Activated CD4-positive, alpha-beta T cell treated with anti-CD3 and anti-CD28 coated beads for 36 hours (primary cell): ENCODE measurements at places on chromosomes 5 and 9. TPM values are rescaled to one million over a fixed set of nuclear protein-coding genes. Genes with fewer than 3 reads are reported as not detected.

- H3K36me3 ChIP-seq = peaks cover 5% of the 10 kb centered on the region
- peak; percentile 58 for DNase-seq
- peaks cover 65% of the 10 kb centered on the region for H3K4me1 ChIP-seq
- H3K27ac ChIP-seq = peak overlapping the region; percentile 83
These were observed 617 bp downstream of the PPP6C start for GRCh38 chr9:125189011-125189360.

DNA sequence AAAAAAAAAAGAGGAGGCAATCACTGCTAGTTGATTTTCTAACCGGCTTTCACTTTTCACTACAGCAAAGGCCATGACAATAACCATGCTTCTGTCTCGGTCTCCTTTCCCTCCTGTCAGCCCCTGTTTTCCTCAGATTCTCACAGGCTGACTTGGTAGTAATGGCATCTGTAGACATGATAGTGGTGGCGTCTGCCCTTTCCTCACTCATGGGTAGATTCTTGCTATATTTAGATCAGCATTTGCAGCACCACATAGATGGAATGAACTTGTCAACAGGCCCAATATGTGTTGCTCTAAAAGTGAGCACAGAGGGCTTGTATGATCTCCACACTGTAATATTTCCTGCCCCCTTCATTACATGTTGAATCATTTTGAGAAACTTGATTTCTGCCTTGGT lies 120.3 kb upstream of the FTMT start:
- no peak overlapping the region for H3K4me3 ChIP-seq
- H3K27me3 ChIP-seq = no peaks in the 10 kb centered on the region
- no peak overlapping the region for H3K27ac ChIP-seq

DNA sequence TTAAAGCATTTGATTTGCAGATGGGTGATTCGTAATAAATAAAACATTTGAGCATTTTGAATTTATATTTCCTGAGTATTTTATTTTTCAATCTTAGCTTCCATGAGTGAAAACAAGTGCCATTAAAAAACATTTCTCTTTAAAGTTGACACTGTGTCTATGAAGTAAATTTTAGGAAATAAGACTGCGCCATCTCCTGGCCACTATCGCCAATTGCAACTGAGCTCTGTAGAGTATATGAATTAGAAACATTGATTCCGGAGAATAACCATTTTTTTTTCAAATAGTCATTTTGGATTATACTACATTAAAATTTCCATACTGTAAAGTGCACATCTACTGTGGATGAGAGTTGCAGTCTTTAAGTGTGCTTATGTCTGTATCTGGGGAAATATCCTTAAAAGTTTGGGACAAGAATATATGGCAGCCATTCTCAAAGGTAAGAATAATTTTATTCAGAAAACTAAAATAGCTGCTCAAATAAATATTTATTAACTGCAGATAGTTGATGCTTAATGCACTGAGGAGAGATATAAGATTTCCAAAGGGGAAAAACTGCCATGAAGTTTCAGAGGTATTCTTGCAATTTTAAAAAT lies 5.9 kb downstream of the DMRTA1 start:
- peaks cover 37% of the 10 kb centered on the region for H3K27me3 ChIP-seq
- H3K4me3 ChIP-seq = no peak overlapping the region
- H3K4me1 ChIP-seq = peaks cover 3% of the 10 kb centered on the region
- no peaks in the 10 kb centered on the region for H3K36me3 ChIP-seq
- peak; percentile 68 for DNase-seq

DNA sequence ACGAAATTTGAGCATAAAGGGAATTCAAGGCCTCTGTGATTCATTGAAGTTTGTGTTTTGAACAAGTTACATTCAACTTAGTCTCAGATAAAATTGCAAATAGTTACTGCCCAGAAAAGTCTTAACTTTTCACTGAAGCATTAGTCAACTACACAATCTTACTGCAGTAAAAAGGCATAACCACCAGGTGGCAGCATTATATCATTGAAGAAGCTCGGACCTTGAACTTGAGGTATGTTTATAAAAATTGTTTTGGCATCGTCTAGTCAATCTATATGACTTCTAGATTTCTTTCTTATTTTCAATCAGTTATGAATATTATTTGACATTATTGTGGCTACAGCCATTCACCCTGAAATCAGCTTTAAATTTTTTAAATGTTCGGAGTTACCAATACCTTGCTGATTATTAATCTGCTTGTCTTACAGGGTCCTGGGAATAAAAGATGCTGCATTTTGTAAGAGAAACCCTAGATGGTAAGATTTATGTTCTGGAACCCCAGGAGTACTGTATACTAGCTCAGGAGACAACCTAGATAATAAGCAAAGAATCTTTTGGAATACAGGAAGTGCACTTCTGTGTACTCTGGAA lies 83.9 kb upstream of the GRAMD2B start:
- H3K36me3 ChIP-seq = no peaks in the 10 kb centered on the region
- no peak overlapping the region for H3K27ac ChIP-seq
- DNase-seq = peak; percentile 64
- no peak overlapping the region for H3K4me3 ChIP-seq

DNA sequence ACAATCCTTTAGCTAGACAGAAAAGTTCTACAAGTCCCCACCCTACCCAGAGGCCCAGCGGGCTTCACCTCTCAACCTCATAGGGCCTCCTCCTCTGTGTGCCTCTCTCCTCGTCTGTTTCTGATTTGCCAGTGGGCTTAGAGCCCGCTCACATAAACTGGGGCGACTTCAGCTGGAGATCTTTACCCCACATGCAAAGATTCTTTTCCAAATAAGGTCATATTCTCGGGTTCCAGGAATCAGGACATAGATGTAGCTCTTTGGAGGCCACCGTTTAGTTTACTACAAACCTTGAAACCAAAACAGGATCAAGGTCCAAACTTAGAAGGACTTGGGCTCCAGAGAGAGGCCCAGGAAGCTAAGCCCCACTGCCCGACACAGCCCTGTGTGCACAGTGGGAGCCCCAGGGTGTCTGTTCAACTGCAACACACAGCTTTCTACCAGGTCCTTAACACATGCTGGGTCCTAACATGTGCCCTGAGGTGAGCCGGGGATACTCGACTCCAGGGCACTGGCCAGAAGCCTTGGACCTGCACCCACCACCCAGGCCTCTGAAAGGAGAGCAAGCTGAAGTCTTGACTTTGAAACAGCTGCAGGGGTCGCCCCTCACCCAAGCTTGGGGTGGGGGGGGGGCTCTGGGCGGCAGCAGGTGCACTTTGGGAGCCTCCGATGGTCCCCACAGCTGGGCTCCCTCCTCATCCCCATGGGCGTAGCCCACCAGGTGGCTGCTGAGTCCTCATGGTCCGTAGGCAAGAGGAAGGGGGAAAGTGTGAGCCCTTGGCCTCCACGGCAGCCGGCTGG lies 26.8 kb upstream of the SLC12A7 start:
- H3K27ac ChIP-seq = no peak overlapping the region
- H3K27me3 ChIP-seq = peaks cover 5% of the 10 kb centered on the region
- no peak for DNase-seq
- H3K36me3 ChIP-seq = no peaks in the 10 kb centered on the region
- H3K4me3 ChIP-seq = no peak overlapping the region
- H3K4me1 ChIP-seq = peaks cover 2% of the 10 kb centered on the region

DNA sequence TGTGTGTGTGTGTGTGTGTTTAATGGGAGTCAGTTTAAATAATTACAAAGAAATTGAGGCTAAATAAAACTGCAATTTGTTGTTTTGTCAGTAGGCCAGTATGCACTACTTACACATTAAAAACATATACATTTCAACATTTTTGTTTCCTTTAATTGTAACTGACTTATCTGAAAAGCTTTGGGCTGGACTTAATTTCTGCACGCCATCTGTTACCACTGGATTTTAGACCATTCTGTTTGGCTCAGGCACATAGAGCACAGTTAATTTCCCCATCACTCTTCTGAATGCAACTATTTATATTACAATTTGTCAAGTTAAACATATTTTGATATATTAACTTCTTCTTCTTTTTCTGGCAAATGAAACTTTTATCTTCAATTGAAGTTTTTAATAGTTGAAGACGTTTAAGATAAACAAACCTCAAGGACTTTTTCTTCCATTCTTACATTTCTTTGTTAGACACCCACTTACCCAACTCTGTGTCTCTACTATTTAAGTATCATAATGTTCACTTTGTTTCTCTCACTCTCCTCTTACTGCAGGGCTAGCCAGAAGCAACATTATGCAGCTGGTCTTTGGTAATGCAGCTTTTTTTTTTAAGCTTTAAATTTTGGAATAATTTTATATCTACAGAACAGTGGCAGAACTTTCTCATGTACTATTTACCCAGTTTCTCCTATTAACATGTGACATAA lies 253.4 kb upstream of the ANKH start:
- H3K4me1 ChIP-seq = no peaks in the 10 kb centered on the region
- no peak overlapping the region for H3K4me3 ChIP-seq
- H3K36me3 ChIP-seq = no peaks in the 10 kb centered on the region
- no peaks in the 10 kb centered on the region for H3K27me3 ChIP-seq
- H3K27ac ChIP-seq = no peak overlapping the region

GRCh38 chr5:68345582-68345981 lies 130.0 kb downstream of the PIK3R1 start:
- H3K4me1 ChIP-seq = peaks cover 26% of the 10 kb centered on the region
- no peak overlapping the region for H3K4me3 ChIP-seq
- DNase-seq = no peak
- no peak overlapping the region for H3K27ac ChIP-seq
- no peaks in the 10 kb centered on the region for H3K36me3 ChIP-seq
- no peaks in the 10 kb centered on the region for H3K27me3 ChIP-seq

DNA sequence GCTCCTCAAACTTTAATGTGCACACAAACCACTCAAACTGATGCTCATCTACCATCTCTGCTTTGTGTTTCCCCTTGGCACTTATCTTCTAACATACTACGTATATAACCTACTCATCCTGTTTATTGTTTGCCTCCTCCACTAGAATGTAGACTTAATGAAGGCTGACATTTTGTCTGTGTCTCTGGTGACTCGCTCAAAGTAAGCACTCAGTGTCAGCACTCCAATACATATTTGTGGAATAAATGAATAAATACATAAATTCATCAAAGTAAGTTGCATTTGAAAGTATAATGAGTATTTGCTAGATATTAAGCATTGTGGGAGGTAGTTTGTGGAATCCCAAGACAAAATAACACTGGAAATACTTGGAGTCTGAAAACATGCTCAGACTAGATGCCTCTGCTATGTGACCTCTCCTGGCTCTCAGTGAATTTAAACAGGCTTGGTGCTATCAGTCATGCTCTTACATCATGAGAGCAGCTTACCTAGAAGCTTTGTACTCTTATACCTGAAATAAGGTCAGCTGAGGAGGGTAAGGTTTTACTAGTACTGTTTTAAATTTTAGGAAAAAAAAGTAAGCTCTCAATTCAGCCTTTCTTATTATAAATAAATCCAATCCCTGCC lies 37.0 kb upstream of the RANBP6 start:
- peaks cover 5% of the 10 kb centered on the region for H3K4me1 ChIP-seq
- no peak overlapping the region for H3K4me3 ChIP-seq
- peaks cover 4% of the 10 kb centered on the region for H3K27me3 ChIP-seq
- H3K36me3 ChIP-seq = no peaks in the 10 kb centered on the region
- DNase-seq = no peak

DNA sequence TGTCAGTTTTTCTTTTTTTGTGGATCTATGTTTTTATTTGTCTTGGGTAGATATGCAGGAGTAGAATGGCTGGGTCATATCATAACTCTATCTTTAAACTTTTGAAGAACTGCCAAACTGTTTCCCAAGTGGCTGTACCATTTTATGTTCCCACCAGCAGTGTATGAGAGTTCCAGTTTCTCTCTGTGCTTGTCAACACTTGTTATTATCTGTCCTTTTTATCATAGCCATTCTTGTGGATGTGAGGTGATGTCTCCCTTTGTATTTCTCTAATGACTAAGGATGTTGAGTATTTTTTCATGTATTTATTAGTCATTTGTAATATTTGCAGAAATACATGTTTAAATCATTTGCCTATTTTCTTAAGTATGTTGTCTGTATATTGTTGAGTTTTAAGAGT lies 17.4 kb upstream of the FAT2 start:
- no peak overlapping the region for H3K4me3 ChIP-seq
- H3K27ac ChIP-seq = no peak overlapping the region
- H3K4me1 ChIP-seq = peaks cover 25% of the 10 kb centered on the region
- no peaks in the 10 kb centered on the region for H3K36me3 ChIP-seq

DNA sequence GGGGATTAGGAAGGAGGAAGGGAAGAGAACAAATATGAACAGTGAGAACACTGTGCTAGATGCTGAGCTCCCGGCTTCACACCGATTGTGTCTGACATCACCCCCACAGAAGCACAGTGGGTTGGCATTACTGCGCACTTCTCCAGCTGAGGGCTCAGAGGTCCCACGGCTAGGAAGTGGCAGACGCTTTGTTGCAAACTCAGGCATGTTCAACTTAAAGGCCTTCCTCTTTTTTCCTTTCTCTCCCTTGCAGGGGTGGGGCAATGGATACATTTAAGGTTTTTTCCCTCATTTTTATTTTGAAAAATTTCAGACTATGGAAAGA lies 15.5 kb upstream of the SHB start:
- peaks cover 5% of the 10 kb centered on the region for H3K27me3 ChIP-seq
- DNase-seq = no peak
- no peaks in the 10 kb centered on the region for H3K36me3 ChIP-seq
- H3K4me3 ChIP-seq = no peak overlapping the region
- no peak overlapping the region for H3K27ac ChIP-seq

- H3K4me1 ChIP-seq = no peaks in the 10 kb centered on the region
- no peaks in the 10 kb centered on the region for H3K36me3 ChIP-seq
- no peak overlapping the region for H3K27ac ChIP-seq
- no peak overlapping the region for H3K4me3 ChIP-seq
- no peak for DNase-seq
These were observed 96.6 kb downstream of the PJA2 start for GRCh38 chr5:109313127-109313526.

DNA sequence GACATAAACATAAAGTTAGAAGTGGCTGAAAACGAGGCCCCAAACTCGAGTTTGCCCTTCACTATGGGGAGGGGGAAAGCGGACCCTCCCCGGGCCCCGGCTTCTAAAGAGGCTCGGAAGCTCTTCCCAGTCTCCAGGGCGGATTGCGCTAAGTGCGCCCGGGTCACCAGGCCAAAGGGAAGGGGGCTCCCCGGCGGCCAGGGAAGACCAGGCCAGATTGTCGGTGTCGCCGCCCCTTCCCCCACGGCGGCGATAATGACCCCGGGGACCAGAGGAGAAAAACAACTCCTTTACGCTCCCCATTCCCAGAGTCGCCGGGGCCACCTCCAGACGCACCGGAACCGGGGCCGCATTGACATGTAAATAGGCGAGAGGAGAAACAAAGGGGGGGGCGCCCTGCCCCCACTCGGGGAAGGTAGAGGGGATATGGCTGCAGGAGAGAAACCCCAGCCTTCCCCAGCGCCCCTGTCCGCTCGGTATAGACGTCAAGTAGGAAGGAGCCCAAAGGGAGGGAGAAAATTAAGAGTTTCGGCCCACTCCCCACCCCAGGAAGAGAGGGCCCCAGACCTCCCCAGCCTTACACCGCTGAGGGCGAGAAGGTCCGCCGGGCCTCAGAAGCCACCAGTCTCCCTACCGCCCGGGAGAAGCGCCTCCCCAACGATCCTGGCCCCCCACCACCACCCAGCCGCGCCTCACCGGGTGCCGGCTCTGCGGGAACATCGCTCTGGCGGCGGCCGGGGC lies 1.7 kb downstream of the TLE1 start:
- H3K36me3 ChIP-seq = no peaks in the 10 kb centered on the region
- H3K27ac ChIP-seq = no peak overlapping the region
- peak overlapping the region; percentile 41 for H3K4me3 ChIP-seq
- peaks cover 14% of the 10 kb centered on the region for H3K4me1 ChIP-seq
- H3K27me3 ChIP-seq = peaks cover 26% of the 10 kb centered on the region

GRCh38 chr9:93089481-93089991 lies 6.5 kb upstream of the CARD19 start:
- H3K36me3 ChIP-seq = peaks cover 49% of the 10 kb centered on the region
- peaks cover 68% of the 10 kb centered on the region for H3K4me1 ChIP-seq
- no peak for DNase-seq
- peak overlapping the region; percentile 72 for H3K27ac ChIP-seq
- H3K27me3 ChIP-seq = no peaks in the 10 kb centered on the region

The SLC25A2 gene
- 0.27 TPM for total RNA-seq

The PCDHB8 gene
- total RNA-seq = not detected

The KCNMB1 gene
- total RNA-seq = not detected

The MEF2C gene
- total RNA-seq = 0.12 TPM
